ENCODE measurements at places on chromosomes 11 and 22. TPM values are rescaled to one million over a fixed set of nuclear protein-coding genes. Genes with fewer than 3 reads are reported as not detected.

- DNase-seq, result no peak
Observed at GRCh38 chr22:19779685-19780268, 19.2 kb downstream of the TBX1 start.

- DNase-seq, result no peak
Observed at GRCh38 chr22:17950651-17951214, 73.6 kb downstream of the MICAL3 start.

GRCh38 chr22:29109822-29110221 is 37.0 kb downstream of the KREMEN1 start:
- no peak for DNase-seq

KIRREL3 gene
- not detected for polyA plus RNA-seq

FAM180B gene
- not detected for polyA plus RNA-seq

DNA sequence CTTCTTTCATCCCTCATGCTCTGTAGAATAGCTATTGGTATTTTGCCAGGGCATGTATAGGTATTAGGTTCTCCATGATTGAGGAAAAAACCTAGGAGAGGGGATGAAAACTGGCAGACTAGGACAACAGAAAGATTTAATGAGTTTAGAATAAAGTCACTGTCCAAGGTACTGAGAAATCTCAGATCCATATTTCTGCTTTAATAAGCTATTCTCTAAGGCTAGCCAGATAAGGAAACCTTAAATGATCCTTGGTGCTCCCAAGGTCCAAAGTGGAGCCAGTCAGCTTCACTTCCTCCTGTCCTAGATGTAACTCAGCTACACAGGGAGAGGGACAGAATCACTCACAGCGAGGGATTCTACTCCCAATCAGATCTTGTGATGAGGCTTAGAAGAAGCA is 13.7 kb upstream of the CSNK2A3 start:
- no peak for DNase-seq

NXPE2 gene
- not detected for polyA plus RNA-seq

GRCh38 chr11:11563200-11563975 is 58.4 kb downstream of the GALNT18 start:
- no peak for DNase-seq

MYO18B gene
- polyA plus RNA-seq, result not detected

TTC36 gene
- polyA plus RNA-seq, result 0.50 TPM

GRCh38 chr11:88404932-88405710 is 67.6 kb upstream of the CTSC start:
- DNase-seq, result no peak

- no peak for DNase-seq
Observed at GRCh38 chr22:26974914-26975803, 317.8 kb downstream of the MIAT start.

- no peak for DNase-seq
Observed at GRCh38 chr11:8256271-8257002, 7.2 kb downstream of the LMO1 start.

GRCh38 chr11:848380-848931 is 5.8 kb downstream of the TSPAN4 start:
- DNase-seq, result peak; percentile 69

- DNase-seq, result no peak
Observed at GRCh38 chr11:130700092-130700491, 216.2 kb downstream of the SNX19 start.

DNA sequence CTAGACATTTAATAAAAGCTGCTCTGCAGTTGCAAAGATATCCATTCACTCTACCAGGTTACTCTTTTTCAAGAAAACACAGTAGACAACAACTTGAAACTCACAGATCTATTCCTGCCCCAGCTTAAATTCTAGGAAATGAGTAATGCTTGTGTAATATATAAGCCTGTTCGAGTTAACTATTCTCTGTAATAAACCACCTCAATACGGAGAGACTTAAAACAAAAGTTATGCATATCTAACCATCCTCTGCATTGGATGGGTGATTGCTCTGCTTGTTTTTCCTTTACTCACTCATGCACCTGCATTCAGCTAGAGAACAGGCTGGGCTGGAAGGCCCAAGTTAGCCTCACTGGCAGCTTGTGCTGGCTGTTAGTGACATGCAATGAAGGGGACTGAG is 13.3 kb downstream of the LRRC4C start:
- no peak for DNase-seq

DNA sequence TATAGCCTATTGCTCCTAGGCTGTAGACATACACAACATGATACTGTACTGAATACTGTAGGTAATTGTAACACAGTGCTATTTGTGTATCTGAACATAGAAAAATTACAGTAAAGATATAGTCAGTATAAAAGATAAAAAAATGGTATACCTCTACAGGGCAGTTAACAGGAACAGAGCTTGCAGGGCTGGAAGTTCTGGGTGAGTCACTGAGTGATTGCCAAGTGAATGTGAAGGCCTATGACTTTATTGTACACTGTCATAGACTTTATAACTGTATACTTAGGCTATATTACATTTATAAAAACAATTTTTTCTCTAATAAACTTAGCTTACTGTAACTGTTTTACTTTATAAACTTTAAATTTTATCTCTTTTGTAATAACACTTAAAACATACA is 332.4 kb upstream of the ARHGAP42 start:
- DNase-seq, result no peak

- DNase-seq, result no peak
Observed at GRCh38 chr11:65645710-65646109, 7.8 kb downstream of the SIPA1 start.

GRCh38 chr11:131906963-131907362 is 536.5 kb downstream of the NTM start:
- DNase-seq, result no peak

DNA sequence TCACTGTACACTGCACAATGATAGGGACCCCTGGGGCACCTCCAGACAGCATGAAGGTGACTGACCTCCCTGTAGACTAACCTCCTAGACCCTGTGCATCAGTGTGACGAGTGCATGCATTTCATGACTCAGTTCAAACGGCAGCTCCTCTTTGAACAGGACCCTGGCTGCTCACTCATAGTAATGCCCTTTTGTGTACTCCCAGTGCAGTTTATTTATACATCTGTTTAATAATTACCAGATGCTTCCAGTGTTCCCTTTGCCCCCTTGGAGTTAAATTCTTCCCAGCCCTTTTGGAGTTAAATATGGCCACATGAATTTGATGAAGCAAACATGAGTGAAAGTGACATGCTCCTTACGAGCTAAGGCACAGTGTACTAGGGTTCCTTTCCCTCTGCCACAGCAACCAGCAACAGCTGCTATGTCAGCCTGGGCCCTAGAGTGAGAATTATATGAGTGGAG is 72.4 kb downstream of the PANX1 start:
- DNase-seq, result no peak

DNA sequence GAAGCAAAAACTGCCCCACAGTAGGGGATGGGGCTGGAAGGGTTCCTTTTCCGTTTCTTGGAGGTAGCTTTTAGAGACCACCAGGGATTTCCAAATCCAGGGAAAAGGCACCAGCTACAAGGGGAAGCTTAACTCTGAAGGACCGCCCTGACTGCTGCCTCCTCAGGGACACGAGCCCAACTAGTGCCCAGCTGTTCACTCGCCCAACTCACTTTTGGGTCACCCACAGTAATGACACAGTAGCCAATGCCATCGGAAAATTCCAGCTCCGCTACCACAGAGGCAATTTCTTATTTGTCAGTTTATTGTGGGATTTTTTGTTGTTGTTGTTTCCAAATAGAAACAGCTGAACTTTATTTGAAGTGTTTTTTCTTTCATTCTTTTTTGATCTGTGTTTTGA is 141.3 kb downstream of the ATXN10 start:
- DNase-seq, result no peak

Data from immature natural killer cell (primary cell).